ENCODE measurements at places on chromosomes 5 and 9. TPM values are rescaled to one million over a fixed set of nuclear protein-coding genes. Genes with fewer than 3 reads are reported as not detected.

Gene OBP2B
- total RNA-seq, result not detected

Gene TGFBR1
- 42.4 TPM for total RNA-seq

Gene TAF11L5
- not detected for total RNA-seq

Gene GRM6
- 0.05 TPM for total RNA-seq

Gene ADAMTS12
- 11.5 TPM for total RNA-seq

Gene MUSK
- total RNA-seq, result not detected
